Stimulated activated CD8-positive, alpha-beta memory T cell treated with anti-CD3 and anti-CD28 coated beads, Interleukin-7, amount 100 ng/mL, for 1 hour (primary cell): ENCODE measurements at places on chromosomes 5 and 9.

- DNase-seq = no peak
Measured at GRCh38 chr5:151458314-151458713, 10.9 kb downstream of the SLC36A1 start.

GRCh38 chr9:87588339-87588738 is 90.7 kb downstream of the DAPK1 start:
- DNase-seq = no peak

DNA sequence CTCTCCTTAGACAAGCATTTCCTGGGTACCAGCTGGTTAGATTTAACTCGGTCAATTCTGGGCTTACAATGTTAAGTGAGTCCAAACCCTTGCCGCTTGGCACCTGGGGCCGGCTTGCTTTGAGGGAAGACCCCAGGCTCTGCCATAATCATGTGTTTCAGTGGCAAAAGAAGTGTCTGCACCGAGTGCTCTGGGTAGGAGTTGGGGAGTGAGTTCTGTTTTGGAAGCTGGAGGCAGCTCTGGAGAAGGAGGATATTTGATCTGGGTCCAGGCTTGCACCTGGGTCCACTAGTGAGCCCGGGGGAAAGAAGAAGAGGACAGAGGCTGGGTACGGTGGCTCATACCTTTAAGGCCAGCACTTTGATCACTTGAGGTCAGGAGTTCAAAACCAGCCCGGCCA is 8.4 kb upstream of the OLFM1 start:
- no peak for DNase-seq

DNA sequence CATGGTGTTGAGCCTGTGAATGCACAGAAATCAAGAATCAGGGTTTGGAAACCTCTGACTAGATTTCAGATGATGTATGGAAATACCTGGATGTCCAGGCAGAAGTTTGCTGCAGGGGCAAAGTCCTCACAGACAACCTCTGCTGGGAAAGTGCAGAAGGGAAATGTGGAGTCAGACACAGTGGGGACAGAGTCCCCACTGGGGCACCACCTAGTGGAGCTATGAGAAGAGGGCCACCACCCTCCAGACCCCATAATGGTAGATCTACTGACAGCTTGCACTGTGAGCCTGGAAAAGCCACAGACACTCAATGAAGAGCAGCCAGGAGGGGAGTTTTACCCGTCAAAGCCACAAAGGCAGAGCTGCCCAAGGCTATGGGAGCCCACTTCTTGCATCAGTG is 181.9 kb upstream of the SEMA6A start:
- DNase-seq = no peak

DNA sequence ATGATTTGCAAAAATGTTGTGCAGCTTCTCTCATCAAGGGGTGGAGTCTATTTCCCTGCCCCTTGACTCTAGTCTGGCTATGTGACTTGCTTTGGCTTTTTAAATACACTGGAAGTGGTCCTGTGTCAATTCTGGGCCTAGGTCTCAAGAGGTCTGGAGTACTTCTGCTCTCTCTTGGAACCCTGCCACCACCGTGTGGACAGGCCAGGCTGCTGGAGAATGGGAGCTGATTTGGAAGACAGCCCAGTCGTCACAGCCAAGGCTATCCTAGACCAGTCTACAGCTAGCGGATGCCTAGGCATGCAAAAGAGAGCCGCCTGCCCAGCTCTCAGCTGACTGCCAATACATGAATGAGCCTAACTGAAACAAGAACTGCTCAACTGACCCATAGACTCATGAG is 56.7 kb upstream of the CLINT1 start:
- DNase-seq = no peak

- no peak for DNase-seq
Measured at GRCh38 chr5:170471551-170472178, 32.2 kb upstream of the KCNIP1 start.

DNA sequence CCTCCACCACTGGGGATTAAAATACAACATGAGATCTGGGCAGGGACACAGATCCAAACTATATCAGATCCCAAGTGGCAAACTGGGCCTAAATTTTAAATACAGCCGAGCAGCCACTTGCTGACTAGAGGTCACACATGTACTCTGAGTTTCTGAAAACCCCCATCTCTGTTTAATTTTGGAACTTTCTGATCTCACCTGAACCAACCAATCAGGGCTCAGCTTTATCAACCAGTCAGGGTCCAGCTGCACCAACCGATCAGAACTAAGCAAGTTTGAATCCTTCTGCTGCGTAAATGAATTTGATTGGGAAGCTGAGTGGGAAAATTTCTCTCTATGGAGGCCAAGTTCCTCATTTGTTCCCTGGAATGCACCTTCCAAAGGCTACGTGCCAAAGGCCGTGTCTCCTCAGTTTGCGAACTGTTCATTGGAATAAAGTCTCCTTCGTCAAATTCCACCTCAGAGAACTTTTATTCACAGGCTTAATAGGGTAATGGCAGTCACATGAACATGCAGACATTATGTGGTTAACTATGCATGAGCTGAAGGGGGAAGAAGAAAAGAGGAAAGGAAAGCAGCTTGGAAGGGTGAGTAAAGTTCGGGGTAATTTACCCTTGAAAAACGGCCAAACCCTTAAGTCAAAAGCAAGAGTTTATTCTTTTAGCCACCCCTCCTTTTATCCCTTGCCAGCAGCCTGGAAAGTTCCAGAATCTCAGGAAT is 3.7 kb downstream of the CD180 start:
- DNase-seq = no peak
